DND-41 (cell line): ENCODE measurements at places on chromosomes 5 and 9.

DNA sequence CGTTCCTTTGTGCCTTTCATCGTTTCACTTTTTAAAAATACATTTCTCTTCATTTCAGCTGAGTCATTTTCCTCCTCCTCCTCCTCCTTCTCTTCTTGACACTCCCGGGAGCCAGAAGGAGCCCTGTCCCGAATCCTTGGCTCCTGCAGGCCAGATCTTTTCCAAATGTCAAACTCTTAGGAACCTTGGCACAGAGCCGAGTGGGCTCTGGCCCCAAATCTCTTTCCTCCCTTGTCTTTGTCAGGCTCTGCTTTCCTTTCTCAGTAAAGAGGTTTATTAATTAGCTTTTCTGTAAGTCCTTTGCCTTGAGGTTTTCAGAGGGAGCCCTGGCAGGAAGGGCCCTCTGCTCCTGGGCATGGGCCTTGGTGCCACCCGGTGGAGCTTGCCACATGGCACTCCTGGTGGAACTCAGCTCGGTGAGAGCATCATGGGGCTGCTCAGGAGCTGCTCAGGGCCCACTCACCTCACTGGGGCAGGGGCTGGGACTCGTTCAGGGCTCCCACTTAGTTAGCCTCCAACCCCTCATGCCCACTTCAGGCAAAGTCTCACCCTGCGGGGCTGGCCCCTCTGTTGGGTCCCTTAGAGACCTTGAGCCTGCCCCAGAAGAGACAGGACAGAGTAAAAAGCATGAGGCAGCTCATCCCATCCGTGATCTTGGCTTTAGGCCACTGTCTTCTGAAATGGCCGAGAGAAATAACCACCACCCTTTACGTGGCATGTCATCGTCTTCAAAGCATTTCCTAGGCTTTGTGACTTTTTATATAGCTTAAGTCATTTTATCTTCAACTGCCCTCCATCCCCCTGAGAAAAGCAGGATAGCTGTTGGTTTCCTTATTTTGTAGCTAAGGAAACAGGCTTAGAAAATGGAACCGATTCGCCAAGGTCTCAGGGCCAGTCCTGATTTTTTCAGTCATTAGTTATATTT, 17.1 kb downstream of the STC2 start:
- DNase-seq: no peak

DNA sequence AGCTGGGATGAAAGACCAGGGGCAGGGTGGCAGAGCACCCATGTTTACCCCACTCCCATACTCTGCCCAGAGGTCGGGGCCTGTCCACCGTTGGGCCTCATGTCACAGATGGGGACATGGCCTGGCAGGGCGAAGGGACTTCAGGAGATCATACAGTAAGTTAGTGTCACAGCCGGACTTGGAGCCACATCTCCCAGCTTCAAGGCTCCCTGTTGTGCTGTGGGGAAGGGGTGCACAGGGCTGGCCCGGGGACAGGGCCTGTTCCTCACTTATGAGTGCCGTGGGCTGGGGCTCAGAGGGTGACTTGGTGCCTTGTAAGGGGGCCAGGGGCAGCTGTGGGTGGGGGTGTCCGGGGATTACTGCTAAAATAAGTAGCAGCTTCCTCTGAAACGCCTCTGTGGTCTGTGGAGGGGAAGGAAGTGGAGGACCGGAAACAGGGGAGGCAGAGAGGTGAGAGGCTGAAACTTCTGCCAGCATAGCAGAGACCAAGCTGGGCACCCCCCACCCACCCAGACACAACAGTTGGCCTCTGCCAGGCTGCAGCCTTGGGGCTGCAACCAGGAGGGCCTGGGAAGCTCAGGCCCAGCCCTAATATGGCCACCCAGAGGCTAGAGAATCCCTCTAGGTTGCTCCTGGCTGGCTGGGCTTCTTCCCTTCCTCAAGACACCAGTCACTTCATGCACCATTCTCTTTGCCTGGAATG, 41.1 kb upstream of the NEK6 start:
- DNase-seq: peak; percentile 77

DNA sequence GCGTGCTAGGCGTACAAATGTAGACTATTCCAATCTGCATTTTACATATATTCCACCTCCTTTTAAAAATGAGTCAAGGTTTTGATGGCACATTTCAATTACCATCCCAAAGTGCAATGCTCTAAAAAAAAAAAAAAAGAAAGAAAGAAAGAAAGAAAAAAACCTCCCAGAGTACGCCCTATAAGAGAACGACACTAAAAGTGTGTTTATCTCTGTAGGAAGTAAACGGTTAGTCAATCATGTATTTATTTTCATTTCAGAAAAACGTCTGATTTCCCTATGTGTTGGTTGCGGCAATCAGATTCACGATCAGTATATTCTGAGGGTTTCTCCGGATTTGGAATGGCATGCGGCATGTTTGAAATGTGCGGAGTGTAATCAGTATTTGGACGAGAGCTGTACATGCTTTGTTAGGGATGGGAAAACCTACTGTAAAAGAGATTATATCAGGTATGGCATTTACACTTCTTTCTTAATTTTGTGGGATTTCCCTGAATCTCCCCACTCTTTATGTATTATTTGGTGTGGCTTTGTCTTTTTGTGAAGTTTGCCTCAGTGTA, 1.1 kb downstream of the ISL1 start:
- DNase-seq: no peak

- DNase-seq: no peak
Measured at GRCh38 chr9:109555215-109555614, 57.1 kb upstream of the PTPN3 start.

DNA sequence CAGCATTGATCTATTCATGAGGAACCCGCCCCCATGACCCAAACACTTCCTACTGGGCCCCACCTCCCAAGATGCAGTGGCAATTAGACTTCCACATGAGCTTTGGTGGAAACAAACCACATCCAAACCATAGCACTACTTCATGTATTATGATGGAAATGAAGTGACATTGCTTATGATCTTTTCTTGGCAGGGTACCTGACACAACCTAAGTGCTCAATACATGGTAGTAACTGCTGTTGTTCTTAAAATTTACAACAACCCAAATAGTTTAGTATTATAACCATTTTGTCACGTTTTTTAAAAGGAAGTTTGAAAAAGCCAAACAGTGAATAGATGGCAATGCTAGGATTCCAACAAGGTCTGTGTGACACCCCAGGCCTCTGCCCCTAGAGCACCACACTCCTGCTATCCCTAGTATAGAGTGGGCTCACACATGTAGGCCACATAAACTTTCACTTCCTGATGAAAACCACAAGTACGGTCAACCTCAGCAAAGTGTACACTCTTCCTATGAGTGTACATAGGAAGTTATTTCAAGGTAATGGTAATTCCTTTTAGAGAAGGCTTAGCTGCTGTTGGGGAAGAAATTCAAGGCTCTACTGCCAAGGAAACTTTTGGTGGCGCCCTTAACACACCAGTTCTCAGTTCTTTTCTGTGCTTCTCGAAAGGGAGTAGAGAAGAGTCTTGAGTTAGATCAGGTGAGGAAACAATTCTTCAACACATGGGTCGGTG, 97.6 kb downstream of the ARSB start:
- DNase-seq: no peak

- no peak for DNase-seq
Measured at GRCh38 chr5:118467103-118467502, 521.2 kb downstream of the DTWD2 start.

DNA sequence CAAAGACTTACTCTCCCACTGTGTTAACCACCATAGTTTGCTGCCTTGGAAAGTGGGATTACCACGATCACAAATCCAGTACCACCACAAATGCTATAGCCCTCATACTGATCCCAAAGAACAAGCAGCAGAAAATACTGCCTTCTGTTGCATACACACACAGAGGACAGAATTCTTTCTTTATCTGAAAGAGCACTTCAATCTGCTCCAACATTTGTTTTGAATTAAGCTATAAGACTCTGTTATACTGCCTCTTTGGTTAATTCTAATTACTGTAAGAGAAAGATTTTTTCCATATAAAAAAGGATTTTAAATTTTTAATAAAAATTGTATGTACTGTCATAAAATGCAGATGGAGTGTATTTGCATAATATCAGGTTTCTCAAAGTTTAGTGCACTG, 69.8 kb downstream of the YIPF5 start:
- no peak for DNase-seq

- no peak for DNase-seq
Measured at GRCh38 chr5:33417632-33418031, 23.1 kb upstream of the TARS1 start.

DNA sequence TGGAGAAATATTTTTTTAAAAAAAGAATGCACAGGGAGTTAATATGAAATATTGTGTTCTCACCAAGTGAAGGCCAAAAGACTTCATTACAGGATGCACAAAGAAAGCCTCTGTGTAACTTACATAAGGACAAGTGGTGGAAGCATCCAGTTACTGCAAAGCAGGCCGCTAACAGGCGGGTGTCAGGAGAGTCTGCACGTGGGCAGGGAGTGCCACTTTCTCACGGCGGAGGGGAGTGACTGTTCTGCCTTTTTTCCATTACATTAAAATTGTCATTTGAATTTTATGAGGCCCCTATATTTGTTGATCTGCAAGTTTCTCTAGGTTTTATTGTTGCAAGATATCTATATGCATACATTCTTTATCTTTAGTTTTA, 28.1 kb upstream of the SPATA31E1 start:
- no peak for DNase-seq

DNA sequence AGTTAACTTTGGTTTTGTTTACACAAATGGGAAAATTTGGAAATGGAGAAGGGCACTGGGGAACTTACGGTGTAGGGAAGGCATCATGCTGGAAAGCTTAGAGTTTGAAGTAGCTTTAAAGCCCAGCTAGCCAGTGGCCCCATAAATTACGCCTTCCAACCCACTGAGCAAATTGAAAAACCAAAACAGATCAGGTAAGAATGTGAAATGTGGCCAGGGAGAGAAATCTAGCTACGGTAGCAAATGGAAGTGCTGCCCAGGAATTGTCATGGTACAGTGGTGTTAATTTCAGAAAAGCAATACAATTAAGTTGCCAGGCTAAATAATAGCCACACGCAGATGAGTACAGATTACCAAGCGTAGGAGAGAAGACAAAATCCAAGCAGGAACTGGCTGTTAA, 654.8 kb downstream of the PRELID2 start:
- DNase-seq: no peak

DNA sequence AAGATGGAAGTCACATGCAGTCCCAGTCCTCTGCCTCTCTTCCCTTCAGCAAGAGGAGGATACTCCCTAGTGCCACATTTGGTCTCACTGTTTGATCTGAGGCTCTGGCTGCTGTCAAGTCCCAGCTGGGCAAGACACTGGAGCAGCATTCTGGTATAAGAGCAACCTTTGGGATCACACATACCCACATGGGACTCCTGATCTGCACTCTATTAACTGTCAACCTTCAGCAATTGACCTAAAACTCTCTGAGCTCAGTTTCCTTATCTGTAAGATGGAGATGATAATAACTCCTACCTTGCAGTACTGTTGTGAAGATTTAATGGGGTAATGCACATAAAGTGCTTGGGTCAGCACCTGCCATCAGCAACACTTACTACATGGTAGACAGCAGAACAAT, 437.9 kb downstream of the PIK3R1 start:
- no peak for DNase-seq

DNA sequence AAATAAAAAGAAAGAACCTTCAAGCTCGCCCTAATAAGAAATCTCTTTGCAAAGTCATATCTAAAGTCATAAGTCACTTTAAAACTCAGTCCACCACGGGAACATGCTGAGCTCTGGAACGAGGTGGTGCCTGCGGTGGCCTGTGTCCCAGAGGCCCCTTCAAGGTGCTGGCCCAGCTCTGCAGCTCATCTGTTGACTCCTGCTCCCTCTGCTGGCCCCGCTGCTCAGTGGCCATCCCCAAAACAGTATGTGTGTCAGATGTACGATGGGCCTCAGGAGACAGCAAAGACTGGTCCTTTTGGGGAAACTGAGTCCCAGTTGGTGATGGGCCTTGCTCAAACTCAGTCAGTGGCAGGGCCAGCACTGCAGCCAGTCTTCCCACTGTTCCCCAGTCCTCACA, 22.8 kb upstream of the FOXB2 start:
- no peak for DNase-seq

GRCh38 chr5:150105928-150106615, 19.7 kb upstream of the CSF1R start:
- no peak for DNase-seq

DNA sequence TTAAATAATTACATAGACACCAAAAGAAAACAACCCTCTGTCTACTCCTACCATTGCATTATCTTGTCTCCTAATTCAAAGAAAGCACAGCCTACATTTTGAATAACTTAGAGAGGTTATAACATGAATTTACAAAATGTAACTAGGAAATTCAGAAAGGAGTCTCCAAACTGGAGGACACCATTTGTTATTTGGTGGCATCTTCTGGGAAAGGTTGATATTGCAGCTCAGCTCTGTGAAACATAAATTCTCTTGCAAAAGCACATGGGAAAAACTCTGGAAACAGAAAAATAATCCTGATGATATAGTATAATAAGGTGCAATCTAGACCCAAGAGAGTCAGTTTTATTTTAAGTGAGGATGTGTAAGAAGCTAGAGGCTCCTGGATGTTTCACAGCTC, 215.3 kb downstream of the MLLT3 start:
- DNase-seq: no peak

- no peak for DNase-seq
Measured at GRCh38 chr5:119032656-119033055, 38.2 kb upstream of the DMXL1 start.

GRCh38 chr9:116061546-116062205, 91.9 kb upstream of the PAPPA start:
- no peak for DNase-seq

GRCh38 chr9:83646500-83647239, 23.7 kb downstream of the IDNK start:
- DNase-seq: no peak

DNA sequence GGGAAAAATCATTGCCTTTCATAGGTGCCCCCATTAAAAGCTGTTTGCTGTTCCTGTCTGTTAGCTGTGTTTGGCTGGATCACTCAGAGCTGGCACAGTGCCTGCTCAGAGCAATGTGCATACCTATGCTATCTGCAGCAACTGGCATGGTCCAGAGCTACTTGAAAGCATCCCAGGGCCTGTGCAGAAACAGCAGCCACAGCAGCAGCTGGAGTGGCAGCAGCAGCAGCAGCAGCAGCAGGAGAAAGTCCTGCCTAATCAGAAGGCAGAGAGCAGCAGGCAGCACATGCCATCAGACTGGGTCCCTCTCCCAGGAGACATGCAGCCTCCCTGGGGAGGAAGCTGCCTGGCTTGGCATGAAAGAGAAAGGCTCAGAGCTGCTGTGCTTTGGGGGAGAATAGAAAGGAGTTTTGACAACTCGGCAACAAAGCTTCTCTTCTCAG, 243.8 kb upstream of the WWC1 start:
- no peak for DNase-seq

- no peak for DNase-seq
Measured at GRCh38 chr9:130283539-130284248, 18.1 kb downstream of the HMCN2 start.

- DNase-seq: no peak
Measured at GRCh38 chr5:180641566-180641900, 7.9 kb downstream of the FLT4 start.

GRCh38 chr9:73006986-73007385, 54.1 kb upstream of the ALDH1A1 start:
- no peak for DNase-seq

GRCh38 chr9:130639866-130640555, 24.4 kb upstream of the PRDM12 start:
- no peak for DNase-seq
